WERI-Rb-1 (cell line): ENCODE measurements at places on chromosomes 4 and X.

DNA sequence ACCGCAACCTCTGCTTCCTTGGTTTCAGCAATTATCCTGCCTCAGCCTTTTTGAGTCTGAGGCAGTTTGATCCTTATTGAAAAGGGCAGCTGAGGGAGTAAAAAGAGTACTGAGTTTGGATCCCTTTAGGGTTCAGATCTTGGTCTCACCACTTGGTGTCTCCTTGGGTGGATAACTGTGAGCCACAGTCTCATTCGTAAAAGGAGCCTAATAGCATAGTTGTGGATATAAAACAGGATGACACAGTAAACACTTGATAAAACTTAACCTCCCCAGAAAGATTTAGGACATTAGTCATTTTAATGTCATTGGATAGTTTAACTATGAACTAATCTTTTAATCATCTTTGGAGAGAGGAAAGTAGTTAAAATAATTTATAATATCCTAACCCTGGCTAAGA is 173.0 kb downstream of the ANK2 start:
- DNase-seq, result no peak

DNA sequence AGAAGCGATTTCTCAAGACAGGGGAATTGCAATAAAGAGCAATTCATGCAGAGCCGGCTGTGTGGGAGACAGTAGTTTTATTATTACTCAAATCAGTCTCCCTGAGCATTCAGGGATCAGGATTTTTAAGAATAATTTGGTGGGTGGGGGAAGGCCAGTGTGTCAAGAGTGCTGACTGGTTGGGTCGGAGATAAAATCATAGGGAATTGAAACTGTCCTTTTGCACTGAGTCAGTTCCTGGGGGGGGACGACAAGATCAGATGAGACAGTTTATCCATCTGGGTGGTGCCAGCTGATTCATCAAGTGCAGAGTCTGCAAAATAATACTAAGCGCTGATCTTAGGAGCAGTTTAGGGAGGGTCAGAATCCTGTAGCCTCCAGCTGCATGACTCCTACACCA is 502.4 kb downstream of the NLGN4X start:
- no peak for DNase-seq

DNA sequence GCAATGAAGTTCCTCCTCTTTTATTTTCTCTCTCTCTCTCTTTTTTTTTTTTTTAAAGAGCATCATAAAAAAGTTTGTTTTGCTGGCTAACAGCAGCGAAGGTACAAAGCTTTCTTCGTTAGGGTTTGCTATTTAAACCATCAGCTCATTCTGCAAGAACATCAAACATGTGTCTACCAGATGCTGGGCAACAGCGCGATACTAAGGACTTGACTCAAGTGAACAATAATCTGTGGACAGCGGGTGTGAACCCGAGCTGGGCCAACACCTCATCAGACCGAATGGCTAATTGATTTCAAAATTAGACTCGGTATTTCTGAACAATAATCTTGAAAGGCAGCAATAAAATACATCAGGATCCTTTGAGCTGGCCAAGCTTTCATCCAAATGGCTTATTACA is 246.4 kb downstream of the FBXO8 start:
- no peak for DNase-seq

- DNase-seq, result no peak
Measured at GRCh38 chr4:159141193-159141592, 38.3 kb downstream of the RAPGEF2 start.
